ENCODE measurements at places on chromosomes 7 and 10.

- DNase-seq = no peak
These were observed 279.9 kb upstream of the NEBL start for GRCh38 chr10:21176934-21177480.

- no peak for DNase-seq
These were observed 85.2 kb upstream of the PIK3CG start for GRCh38 chr7:106779877-106780276.

DNA sequence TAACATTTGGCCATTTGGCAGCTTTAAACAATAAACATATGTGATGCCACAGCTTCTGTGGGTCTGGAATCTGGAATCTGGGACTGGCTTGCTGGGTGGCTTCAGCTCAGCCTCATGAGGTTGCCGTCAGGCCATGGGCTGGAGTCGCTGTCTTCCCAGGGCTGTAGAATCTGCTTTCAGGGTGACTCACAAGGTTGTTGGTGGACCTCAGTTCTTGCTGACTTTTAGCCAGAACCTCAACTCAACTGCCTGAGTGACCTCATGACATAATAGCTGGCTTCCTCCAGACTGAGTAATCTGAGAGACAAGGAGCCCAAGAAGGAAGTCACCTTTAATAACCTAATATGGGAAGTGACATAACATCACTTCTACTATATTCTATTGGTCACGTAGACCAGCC lies 44.6 kb upstream of the TSPAN13 start:
- DNase-seq = peak; percentile 41

DNA sequence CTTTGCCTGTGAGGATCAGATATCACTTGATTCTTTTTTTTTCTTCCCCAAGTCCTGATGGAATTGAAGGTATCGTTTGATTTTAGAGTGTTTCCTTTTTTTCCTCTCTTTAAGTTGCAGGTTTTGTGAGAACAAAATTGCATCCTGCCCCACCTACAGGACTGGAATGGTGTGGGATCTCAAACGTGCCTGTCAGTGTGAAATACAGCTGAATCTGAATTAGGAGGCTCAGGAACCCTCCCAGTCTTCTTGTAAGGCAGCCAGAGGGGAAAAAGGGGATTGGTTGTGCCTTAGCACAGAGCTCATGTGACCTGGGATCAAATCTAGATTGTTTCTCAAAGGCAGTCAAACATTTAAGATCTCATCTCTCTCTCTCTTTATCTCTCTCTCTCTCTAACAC lies 32.7 kb upstream of the KLHL7 start:
- no peak for DNase-seq

GRCh38 chr10:93844979-93845626 lies 48.7 kb upstream of the SLC35G1 start:
- DNase-seq = no peak

GRCh38 chr10:102837230-102837721 lies at the start of gene CYP17A1:
TSS of gene CYP17A1 (minus strand) at chr10:102837413. CDS start at chr10:102837361, 52 bp downstream.
- no peak for DNase-seq

- no peak for DNase-seq
These were observed 103.6 kb downstream of the AHR start for GRCh38 chr7:17401791-17402627.

DNA sequence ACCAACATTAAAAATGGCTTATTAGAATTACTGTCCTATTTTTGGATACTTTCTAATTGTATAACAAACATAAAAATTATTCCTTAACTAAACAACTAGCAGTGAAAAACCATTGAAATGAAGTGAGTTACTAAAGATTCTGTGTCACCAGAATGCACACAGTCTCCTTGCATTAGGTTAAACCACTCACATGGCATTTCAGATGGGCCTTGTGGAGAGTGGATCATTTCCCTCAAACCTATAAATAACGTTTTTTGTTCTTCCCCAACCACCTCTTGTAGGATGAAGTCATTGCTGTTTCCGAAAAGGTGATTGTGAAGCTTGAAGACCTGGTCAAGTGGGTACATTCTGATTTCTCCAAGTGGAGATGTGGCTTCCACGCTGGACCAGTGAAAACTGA lies 38.4 kb downstream of the ARID5B start:
- DNase-seq = no peak

GRCh38 chr7:22632674-22633073 lies 94.3 kb upstream of the IL6 start:
- DNase-seq = no peak

- DNase-seq = peak; percentile 20
These were observed at the start of gene ABCB4 for GRCh38 chr7:87475359-87476178. TSS of gene ABCB4 (minus strand) at chr7:87475680. CDS start at chr7:87475465, 215 bp downstream.

- no peak for DNase-seq
These were observed 181.6 kb downstream of the GALNT17 start for GRCh38 chr7:71313553-71313952.

Measured in heart left ventricle (tissue), 16 donors.